ENCODE measurements at places on chromosomes 13 and 19.

GRCh38 chr19:57135797-57136196, 9.2 kb downstream of the ZIM3 start:
- DNase-seq = no peak

- DNase-seq = no peak
These were observed at the start of gene SERP2 for GRCh38 chr13:44373601-44374347. SERP2 (plus strand) TSS chr13:44373824; CDS start chr13:44374026, 202 bp downstream.

GRCh38 chr13:100443278-100443997, 145.2 kb downstream of the GGACT start:
- no peak for DNase-seq

DNA sequence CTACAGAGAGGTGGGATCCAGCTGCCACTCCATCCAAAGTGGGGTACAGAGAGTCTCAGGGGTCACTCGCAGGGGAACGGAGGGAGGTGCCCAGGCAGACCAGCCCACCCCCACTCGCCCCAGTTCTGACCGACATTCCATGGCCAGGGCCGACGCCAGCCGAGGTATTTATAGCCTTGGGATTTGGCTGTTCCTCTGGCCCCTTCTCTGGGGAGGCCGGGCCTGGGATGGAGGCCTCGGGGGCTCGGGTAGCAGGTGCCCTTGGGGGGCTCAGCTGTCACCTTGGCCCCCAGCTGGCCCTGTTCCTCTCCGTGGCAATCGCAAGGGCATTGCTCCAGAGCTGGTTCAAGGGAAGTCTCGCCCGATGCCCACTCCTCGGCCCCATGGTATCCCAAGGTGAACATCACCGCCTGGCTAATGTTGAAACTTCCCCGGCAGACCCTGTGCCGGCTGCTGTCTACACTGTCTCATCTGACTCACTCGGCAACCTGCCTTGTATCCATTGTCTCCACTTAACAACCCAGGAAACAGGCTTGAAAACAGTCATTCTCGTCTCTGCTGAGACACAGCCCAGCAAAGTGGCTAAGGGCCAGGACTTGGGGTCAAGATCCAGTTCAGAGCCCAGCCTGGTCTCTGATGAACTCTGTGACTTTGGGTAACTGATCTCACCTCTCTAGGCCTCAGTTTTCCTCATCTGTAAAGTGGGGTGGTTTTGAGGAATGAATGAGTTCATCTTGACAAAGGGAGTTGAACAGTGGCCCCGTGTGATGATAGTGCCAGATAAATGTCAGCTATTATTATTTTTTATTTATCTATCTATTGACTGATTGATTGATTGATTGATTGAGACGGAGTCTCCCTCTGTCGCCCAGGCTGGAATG, 9.7 kb downstream of the PRKACA start:
- no peak for DNase-seq

DNA sequence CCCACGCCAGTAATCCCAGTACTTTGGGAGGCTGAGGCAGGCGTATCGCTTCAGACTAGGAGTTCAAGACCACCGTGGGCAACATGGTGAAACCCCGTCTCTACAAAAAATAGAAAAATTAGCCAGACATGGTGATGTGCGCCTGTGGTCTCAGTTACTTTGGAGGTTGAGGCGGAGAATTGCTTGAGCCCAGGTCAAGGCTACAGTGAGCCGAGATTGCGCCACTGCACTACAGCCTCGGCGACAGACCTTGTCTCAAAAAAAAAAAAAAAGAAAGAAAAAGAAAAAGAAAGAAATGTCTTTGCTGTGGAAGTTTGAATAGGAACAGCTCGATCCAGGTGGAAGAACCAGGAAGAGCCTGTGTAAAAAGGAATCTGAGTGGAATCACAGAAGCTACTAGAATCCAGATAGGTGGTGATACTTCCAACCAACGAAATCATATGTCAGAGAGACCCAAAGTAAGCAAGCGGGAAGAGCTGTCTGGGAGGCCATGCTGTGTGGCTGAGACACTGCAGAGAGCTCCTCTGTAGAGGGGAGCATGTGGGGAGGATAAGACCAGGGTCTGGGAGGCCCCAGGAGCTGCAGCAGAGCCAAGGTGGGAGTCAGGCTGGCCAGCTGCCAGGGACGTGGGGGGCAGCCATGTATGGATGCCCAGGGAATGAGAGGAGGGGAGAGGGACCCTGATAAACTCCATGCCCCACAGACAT, 21.1 kb downstream of the LATS2 start:
- DNase-seq = no peak

DNA sequence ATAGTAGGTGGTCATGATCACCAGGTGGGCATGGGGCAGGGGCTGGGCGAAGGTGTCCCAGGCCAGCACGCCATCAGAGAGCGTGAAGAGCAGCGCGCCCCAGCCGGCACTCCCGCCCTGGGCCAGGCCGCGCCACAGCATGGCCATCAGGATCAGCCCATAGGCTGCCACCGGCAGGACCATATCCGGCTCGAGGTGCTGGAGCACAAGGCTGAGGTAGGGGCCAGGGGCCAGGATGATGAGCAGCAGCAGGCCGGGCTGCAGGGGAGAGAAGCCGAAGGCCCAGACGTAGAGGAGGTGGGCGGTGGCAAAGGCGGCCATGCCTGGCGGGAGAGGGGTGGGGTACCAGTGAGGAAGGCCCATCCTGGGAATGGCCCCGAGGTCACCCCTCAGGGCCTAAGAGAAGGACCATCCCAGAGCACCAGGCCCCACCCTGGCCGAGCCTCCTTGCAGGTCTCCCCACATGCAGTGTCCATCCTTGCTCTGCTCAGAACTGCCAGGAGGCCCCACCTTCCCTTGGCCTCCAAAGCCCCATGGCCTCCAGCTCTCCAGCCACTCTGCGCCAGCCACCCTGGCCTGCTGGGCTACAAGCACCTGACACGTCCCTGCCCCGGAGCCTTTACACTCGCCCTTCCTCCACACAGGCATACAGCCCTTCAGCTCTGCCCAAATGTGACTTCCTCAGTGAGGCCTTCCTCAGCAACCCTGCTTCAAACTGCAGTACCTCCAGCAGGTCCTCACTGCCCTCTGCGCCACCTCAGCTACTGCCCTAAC, 1.1 kb downstream of the TMEM86B start:
- no peak for DNase-seq

DNA sequence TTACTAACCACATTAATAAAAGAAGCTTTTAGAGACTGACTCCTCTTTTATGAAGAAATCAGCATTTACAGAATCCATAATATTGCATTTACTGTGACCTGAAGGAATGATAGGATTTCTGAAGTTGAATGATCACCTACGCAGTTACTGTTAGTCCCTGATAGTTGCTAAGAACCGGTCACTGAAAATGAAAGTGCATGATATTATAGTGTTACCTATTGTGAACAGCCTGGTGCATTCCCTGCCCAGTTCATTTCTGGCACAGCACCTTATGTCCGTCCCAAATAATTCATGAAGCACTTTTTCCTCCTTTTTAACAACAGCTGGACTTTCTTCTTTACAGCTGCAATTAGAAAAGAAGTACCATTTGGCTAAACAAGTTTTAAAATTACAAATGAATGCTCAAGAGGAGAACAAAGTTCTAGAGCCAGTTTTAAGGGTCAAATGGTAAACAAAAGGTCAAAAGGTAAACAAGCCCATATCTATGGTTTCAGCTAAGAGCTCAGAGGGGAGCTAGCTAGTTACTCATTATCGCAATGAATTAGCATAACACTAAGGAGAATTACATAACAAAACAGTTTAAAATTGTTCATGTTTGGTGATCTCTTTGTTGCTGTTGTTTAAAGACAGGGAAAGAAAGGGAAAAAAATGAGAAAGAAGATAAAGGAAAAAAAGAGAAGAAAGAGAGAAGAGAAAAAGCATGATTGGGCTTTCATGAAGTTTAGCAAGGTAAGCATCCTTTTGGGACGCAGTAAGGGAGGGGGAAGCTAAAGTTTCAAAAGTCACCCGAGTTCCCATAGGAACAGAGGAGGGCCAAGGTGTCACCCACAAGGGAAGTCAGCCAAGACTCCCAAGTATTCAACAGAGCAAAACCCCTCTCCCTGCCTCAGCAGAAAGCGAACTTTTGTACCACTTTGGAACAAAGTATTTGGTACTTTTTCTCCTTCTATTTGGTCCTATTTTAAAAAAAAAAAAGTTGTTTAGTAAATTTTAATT, 50.2 kb downstream of the FLT3 start:
- no peak for DNase-seq

DNA sequence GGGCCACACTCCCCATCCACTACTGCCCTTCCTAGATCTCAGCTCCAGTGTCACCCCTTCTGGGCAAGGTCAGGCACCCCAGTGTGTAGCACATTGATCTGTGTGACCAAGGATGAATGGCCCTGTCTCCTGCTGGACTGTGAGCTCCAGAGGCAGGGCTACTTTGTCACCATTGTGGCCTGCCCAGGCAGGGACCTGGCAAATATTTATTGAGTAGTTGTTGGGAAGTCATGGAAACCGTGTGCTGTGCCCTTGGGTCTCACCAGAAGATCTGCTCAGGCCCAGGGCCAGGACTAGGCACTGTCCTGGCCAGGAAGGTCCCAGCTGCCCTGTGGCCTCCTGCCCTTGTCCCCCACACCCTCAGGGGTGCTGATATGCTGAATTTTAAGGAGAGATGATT, 10.5 kb downstream of the NACC1 start:
- DNase-seq = no peak

- DNase-seq = no peak
These were observed 945 bp downstream of the AMER2 start for GRCh38 chr13:25171170-25171516.

GRCh38 chr13:33016414-33017322, at the start of gene KL:
KL (plus strand) TSS chr13:33016423; CDS start chr13:33016441, 18 bp downstream.
- no peak for DNase-seq

- DNase-seq = no peak
These were observed 67.5 kb downstream of the ATP7B start for GRCh38 chr13:51943721-51944120.

DNA sequence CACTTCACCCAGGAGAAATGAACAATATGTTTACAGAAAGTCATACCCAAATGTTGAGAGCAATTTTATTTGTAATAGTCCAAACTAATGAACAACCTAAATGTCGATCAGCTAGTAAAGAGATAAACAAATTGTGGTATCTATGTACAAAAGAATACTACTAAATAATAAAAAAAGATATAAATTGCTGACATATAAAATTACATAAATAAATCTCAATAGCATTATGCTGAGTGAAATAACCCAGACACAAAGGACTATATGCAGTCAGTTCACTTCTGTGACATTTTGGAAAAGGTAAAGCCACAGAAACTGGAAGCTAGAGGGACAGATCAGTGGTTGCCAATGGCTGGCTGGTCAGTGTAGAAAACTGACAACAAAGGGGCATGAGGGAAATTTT, 346.0 kb upstream of the PCDH20 start:
- DNase-seq = no peak

GRCh38 chr13:49624229-49624628, 4.1 kb upstream of the ARL11 start:
- no peak for DNase-seq

GRCh38 chr13:28357247-28357825, 137.6 kb downstream of the FLT1 start:
- DNase-seq = no peak

DNA sequence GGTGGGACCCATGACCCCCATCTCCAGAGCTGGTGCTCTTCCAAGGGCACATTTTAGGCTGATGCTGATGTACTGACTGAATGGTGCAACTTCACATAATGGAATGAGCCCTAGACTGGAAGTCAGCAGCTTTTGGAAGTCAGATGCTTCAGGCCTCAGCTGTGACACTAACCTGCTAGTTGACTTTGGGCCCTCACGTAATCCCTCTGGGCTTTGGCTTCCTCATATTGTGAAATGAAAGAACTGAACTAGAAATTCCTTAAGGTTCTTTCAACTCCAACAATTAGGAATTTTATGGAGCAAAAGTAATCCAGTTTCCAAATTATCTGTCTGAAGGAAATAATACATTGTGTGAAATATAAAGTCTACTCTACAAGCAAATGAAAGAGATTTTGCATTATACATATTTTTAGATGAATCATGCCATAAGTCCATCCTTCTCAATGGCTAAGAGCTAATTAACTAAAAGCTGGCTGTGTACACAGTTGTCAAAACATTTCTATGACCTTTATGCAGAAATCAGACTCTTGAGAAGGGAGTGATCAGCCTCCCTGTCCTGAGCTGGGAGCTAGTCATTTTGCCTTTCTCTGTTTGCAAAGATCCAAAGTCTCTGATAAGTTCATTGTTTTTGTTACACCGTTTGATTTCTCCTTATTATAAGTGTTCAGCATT, 204.2 kb downstream of the DCLK1 start:
- no peak for DNase-seq

GRCh38 chr19:47644743-47645482, 36.0 kb downstream of the BICRA start:
- DNase-seq = no peak

DNA sequence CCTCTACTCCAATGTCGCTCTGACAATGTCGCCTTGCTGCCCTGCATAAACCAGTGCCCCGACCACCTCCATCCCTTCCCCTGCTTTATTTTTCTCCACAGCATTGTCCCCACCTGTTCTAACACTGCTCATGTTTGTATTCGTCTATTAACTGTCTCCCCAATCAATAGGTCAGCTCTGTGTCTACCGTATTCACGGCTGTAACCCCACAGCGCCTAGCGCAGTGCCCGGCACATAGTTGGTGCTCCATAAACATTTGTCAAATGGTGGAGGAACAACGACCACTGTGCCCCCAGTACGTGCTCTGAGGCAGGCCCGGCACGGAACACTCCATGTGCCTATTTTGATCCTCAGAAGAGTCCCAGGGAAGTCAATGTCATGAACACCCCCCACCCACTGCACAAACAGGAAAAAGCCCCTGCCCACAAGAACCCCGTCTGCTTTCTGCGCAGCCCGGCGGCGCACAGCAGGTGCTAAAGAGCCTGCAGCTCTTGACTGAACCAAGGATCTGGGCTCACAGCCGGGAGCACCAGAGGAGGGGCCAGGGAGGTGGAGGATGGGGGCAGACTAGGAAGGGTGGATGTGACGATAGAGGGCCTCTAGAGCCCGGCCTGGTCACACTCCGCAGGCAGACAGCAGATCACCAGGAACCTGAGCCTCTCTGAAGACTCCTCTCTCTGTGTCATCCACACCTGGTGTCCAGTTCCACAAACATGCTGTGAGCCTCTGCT, 1.8 kb upstream of the CEACAM16 start:
- no peak for DNase-seq

DNA sequence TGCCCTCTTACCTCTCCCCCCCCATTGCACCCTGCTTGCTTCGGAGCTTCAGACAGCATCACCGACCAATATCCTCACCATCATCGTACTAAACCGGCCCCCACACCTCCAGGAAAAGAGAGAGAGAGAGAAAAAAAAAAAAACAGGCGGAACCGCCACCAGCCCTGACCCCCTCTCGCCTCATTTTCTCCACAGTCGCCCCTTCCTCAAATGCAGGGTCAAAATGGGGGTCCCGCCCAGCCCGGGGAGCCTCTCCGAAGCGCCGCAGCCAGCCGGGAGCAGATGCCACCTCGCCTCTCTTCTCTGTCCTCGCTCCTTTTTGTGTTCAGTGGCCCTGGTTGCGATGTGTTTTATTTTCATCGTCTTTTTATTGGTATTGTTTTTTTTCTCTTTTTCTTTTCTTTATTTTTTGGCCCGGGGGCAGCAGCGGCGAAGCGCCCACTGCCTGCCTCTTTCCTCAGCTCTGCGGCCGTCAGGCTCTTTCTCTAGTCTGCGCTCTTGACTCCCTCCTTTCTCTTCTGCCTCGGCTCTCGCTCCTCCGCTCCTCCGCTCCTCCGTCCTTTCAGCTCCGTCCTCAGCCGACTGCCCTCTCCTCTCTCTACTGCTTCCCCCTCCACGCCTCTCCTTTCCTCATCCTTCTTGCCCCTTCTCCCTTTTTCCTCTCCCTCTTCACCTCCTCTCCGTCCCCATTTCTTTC, 41.4 kb downstream of the DEDD2 start:
- no peak for DNase-seq

All from 8988T (cell line).